Activated CD8-positive, alpha-beta memory T cell treated with anti-CD3 and anti-CD28 coated beads for 1 hour (primary cell): ENCODE measurements at places on chromosomes 13 and 19.
A peak's percentile ranks its signal among the peaks of the same experiment; 100 is the strongest.

DNA sequence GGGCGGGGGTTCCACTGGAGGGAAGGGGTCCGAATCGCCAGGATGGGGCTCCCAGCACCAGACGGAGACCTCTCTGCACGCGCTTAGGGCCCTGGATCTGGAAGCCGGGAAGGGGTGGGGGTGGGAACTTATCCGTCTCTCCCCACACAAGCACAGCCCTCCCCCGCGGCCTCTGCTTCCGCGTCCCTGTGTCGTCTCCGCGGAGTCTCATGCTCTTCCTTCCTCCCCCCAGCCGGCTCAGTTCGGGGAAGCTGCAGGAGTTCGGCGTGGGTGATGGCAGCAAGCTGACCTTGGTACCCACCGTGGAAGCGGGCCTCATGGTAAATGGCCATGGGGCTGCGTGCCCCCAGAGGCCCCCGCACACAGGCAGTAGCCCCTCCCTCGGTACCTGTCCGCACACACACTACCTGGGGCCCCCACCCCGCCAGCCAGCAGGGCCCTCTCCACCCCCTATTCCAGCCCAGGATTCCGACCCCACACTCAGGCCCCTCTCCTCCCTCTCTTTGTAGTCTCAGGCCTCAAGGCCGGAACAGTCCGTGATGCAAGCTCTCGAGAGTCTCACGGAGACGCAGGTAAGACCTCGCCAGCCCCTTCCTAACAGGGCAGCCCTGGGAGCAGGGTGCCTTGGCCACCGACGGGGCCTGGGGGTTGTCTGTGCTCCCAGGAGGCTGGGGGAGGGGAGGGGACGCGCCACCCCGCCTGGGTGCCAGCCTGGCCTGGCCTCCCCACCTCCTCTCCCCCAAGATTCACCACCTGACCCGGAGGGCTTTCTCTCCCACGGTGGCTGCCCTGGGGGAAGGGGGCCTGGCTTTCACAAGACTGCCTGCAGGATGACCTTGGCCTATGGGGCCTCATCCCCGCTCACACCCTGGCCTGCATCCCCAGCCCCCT lies 3.2 kb downstream of the MIDN start:
- peak; percentile 44 for DNase-seq

DNA sequence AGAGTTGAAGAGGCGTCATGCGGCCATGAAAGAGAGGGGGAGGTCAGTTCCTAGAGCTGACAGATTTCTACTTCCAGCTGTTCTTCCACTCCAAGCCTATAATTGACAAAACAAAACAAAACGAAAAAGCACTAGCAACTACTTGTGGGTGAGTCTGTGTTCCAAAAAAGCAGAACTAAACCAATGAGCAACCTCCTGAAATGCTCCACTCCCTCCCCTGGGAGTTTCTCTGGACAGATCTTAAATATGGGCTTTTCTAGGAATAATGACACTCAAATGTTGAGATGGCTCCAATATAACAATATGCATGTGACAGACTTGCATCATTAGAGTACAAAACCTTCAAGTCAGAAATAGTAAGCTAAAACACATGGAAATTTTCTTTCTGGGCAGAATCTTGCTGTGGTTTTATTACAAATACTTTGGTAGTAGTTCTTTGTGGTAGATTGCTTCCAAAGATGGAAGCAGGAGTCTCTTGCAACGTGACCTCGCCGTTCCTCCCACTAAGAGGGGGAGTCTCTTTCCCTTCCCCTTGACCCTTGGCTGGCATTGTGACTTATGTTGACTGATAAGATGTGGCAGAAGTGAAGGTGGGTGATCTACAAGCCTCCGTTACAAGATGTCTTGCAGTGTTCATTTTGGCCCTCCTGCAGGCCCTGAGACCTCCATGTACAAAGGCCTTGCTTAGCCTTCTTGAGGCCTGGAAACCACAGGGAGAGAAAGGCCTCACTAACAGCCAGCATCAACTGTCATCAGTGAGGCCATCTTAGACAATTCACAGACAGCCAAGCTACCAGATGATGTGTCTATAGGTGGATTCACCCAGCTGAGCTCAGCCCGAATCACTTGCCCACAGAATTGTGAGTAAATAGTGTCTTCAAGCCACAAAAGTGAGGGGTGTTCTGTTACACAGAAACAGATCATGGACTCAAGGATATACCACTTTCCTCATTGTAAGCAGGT lies 173.1 kb upstream of the RFC3 start:
- DNase-seq, result no peak

GRCh38 chr13:110356362-110356761 lies 49.3 kb downstream of the COL4A2 start:
- DNase-seq, result no peak

DNA sequence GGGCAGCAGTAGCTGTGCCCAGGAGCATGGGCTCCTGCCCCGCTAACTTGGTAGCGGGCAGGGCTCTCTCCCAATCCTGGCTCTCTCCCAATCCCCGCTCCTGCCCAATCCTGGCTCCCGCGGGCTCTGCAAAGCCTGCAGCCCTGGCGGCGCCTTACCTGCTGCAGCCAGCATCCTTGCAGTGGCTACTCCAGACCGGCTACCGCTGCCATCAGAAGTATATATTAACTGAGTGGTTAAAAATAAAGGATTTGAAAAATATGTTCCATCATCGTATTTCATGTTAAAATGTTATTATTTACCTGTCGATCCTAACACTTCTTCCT lies 698.2 kb downstream of the SLITRK1 start:
- no peak for DNase-seq

DNA sequence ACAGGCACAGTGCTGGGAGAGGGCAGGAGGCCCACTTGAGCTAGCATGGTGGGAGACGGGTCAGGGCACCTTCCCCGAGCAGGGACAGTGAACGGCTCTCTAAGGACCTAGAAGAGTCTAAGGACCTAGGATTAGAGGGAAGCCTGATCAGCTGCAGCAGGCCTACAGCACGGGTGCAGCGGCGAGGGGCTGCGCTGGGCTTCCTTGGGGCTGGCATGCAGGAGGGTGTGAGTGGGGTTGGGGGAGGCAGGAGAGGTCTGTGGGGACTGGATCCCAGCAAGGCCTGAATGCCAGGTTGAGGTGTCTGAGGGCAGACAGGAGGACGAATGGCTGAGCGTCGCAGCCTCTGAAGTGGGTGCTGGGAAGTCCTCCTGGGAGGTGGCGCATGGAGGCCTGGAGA lies 3.6 kb downstream of the SCAF1 start:
- no peak for DNase-seq

GRCh38 chr19:13234518-13234917 lies 84.3 kb downstream of the IER2 start:
- DNase-seq, result peak; percentile 15

DNA sequence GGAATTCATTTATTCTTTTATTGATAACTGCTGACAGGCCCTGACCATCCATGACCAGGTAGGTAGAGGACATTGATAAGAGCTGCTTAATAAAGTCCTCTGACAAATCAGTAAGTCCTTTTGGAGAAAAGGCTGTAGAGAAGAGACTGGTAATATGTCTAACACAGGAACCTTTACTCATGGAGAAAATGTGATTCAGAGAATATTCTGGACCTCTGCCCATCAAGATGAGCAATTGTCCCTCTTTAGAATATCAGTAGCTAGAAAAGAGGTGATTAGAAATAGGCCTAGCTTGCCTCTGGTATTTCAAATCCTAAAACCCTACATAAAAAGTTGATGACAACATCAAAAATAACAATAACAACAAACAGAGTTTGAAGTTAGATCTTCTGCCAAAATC lies 642.3 kb downstream of the TBC1D4 start:
- DNase-seq, result no peak

- DNase-seq, result no peak
These were observed 403.4 kb downstream of the KLF5 start for GRCh38 chr13:73462241-73462640.

DNA sequence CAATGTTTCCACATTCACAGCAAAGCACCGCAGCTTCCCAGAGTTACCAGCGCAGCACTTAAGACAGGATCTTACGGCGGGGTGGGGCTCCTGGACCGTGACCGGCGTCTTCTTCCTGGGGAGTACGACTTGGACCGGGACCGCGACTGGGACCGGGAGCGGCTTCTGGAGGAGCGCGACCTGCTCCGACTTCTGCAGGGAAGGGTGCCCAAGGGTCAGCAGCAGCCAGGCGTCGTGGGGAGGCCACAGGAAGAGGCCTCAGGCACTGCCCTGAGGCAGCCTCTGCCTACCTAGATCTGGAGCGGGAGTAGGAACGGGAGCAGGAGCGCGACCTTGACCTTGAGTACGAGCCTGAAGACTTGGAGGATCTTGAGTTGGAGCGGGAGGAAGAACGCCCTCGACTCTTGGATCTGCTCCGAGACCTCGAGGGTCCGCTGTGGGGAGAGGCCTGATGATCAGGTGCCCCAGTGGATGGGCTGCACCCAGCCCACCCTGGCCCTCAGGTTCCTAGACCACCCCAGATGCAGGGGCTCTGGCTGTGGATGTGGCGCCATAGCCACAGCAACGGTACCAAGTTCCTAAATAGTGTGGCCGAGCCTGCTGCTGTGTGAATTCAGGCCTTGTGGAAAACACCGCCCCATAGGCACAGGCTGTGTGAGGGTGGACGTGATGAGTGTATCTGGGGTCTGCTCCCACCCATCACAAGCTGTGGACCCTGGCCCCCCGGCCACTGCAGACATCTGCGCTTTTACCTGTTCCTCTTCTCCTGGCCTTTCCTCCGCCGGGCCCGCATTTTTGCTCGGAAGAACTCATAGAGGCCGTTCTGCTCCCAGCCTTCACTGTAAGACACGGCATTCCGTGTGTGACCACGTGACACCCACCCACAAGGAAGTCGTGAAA lies 21.9 kb downstream of the CHERP start:
- no peak for DNase-seq

GRCh38 chr13:85509512-85509911 lies 289.7 kb downstream of the SLITRK6 start:
- no peak for DNase-seq

- peak; percentile 89 for DNase-seq
These were observed 109.5 kb upstream of the DOCK9 start for GRCh38 chr13:99087098-99087953.

DNA sequence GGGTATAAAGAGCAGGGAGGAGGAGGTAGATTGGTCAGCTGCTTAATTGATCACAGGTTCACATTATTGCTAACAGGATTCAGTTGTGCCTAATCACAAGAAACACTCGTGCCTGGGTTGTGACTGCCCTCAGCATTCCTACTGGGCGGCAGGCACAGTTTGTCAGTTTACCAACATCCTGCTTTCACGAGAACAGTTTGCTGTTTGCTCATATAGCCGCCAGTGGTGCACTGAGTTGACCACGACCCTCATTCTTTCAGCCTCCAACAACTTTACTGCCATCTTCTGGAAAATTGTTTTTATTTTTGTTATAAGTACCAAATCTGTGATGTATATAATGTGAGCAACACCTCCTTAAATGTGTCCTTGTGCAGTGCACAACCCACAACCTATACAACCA lies 16.2 kb upstream of the IFT88 start:
- DNase-seq, result no peak

- peak; percentile 47 for DNase-seq
These were observed 659 bp downstream of the ERF start for GRCh38 chr19:42254089-42254849.

- no peak for DNase-seq
These were observed 8.6 kb downstream of the LILRA6 start for GRCh38 chr19:54233941-54234340.

DNA sequence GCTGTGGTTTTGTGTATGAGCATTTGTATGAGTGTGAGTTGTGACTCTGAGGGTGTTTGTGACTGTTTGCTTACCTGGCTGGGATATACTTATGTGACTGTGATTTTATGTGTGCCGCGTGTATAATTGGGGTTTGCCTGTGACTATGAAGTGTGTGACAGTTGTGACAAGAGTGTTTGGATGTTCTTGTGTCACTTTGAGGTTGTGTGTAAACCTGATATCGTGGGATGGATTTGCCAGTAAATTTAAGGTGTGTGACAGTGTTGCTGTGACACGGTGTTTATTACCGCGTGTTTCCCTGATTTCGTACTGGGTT lies 442 bp downstream of the ZNF420 start:
- no peak for DNase-seq

- DNase-seq, result no peak
These were observed 130.5 kb upstream of the RNF113B start for GRCh38 chr13:98307463-98308085.

- DNase-seq, result no peak
These were observed 1.9 kb downstream of the PTPRS start for GRCh38 chr19:5338656-5339197.

GRCh38 chr19:33063356-33063752 lies 1.3 kb downstream of the RHPN2 start:
- no peak for DNase-seq

DNA sequence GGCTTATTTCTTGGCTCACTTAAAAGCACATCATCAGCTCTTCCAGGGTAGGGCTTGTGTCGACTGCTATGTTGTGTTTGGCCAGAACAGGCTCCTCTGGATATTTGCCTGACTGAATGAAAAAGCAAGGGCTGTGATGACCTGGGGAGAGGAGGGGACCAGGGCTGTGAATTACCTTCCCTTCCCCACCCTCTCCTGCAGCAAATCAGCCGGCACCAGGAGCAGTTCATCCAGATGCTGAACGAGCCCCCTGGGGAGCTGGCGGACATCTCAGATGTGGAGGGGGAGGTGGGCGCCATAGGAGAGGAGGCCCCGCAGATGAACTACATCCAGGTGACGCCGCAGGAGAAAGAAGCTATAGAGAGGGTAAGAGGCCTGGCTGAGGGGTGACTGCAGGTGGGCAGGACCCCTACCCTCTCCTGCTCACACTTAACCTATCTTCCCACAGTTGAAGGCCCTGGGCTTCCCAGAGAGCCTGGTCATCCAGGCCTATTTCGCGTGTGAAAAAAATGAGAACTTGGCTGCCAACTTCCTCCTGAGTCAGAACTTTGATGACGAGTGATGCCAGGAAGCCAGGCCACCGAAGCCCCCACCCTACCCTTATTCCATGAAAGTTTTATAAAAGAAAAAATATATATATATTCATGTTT lies 4.4 kb downstream of the GADD45GIP1 start:
- DNase-seq, result no peak

DNA sequence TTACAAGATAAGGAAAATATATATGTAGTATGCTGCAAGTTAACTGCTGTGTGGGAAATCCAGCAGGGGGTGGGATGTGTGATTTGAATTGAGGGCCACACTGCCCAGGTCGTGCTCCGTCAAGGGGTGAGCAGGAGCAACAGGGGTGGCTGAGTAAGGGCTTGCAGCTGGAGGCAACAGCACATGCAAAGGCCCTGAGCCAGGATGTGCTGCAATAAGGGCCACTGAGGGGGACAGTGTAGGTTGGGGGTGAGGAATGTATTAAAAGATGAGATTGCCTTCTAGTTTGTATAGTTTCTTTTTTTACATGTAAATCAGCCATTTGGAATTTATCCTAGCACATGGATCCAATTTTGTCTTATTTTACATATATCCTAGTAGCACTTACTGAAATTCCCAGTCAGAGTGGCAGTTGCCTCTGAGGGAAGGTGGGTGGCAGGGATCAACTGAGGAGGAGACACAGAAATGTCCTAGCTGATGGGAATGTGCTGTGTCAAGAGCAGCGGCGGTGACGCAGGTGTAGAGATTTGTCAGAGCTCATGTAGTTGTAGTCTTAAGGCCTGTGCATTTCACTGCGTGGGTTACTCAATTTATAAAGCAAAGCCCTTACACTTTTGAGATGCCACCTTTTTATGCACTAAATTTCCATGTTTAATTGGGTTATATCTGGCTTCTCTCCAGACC lies 5.4 kb upstream of the RBM42 start:
- no peak for DNase-seq
